NB4 (cell line): ENCODE measurements at places on chromosomes 11 and 22.
A peak's percentile ranks its signal among the peaks of the same experiment; 100 is the strongest.

DNA sequence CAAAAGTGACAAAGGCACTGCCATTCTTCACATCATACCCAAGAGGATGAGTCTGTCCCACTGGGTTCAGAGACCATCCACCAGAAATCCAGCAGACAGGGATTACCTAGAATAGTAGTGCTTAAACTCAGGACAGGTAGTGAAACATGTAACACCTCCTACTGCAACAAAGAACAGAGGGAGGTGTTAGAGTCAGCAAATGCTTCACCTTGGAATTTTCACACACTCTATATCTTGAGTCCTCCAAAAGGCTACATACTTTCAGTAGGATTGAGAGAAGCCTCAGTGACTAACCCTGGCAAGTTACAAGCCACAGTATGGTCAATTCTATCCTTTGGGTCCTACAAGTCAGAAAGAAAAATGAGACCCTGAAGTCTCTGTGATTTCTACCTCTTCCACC lies 6.0 kb upstream of the CAVIN3 start:
- no peak for DNase-seq

DNA sequence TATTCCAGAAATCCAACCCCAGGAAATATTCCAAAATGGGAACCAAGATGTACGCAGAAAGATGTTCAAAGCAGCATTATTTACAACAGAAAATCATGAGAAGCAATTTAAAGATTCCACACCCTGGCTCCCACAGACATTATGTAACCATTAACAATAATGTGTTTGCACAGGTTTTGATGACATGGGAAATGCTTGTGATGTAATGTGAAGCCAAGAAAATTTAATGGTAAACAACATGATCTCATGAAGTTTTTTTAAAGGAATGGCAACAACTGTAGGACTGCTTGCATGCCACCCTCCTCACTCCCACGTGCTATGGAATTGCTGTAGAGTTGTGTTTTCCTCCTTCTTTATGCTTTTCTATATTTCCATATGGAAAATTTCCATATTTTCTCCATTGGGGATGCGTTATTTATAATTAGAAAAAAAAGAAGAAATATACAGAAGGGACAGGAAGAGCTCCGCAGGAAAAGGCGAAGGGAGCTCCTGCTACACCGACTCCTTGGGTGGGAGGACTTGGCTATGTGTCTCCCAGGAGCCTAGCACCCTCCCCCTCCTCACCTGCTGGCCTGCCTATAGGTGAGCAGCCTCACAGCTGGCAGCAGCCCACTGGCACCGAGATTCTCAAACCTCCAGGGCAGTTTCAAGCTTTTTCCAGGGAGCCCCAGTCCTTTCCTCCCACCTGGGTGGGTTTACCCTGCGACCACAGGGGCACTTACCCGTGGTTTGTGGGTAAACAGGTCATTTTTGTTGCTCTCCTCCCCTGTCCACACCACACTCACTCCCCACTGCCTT lies 20.9 kb downstream of the LRFN4 start:
- DNase-seq = no peak

- DNase-seq = peak; percentile 80
Measured at GRCh38 chr11:68014157-68014946, 4.2 kb downstream of the ALDH3B1 start.

DNA sequence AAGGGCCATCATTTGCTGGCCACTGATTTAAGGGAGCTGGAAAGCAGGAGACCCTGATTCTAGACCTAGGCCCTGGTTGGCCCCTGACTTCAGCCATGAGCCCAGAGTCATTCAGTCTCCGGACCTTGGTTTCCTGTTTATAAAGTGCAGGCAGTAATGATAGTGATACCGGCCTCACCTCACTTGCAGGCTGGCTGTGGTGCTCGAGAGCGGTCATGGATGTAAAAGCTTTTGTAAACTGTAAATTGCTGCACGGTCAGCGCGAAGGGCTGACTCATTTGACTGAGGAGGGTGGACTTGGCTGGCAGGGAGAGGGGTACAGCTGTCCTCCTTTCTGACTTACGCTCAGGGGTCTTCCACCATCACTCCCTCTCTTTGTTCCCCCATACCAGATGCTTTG lies 37.4 kb downstream of the FBLN1 start:
- DNase-seq = no peak

DNA sequence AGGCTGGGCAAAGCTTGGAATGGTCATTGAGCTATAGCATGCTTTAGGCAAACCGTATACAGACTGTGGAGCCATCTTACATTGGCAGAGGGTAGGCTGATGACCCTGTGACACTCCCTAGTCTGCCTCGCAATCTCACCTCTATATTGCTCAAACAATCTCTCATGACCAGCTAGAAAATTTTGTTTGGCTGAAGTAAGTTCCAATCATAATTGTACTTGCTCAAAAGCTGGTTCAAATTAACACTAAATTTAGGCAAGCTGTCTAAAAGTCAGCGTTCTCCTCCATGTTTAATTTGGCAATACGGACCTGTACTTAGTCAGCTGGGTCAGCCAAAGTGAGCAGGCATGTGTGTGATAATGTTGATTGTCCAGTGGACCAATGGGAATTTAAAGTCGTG lies 133.0 kb downstream of the SWAP70 start:
- DNase-seq = peak; percentile 32

DNA sequence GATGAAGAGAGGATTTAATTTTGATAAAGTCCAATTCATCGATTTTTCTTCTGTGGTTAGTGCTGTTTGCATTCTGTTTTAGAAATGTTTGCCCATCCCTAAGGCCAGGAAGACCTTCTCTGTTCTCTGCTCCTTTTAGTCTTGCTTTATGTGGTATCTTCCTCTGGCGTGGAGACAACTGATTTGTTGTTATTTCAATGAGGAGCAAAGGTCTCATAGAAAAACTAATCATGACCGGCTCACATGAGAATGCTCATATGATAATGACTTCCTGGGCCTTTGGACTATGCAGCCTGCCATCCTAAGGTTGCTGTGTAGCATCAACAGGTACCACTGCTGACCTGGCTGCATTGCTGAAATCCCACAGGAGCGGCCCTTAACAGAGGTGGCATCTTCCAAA lies 19.8 kb downstream of the SCGB1A1 start:
- no peak for DNase-seq

DNA sequence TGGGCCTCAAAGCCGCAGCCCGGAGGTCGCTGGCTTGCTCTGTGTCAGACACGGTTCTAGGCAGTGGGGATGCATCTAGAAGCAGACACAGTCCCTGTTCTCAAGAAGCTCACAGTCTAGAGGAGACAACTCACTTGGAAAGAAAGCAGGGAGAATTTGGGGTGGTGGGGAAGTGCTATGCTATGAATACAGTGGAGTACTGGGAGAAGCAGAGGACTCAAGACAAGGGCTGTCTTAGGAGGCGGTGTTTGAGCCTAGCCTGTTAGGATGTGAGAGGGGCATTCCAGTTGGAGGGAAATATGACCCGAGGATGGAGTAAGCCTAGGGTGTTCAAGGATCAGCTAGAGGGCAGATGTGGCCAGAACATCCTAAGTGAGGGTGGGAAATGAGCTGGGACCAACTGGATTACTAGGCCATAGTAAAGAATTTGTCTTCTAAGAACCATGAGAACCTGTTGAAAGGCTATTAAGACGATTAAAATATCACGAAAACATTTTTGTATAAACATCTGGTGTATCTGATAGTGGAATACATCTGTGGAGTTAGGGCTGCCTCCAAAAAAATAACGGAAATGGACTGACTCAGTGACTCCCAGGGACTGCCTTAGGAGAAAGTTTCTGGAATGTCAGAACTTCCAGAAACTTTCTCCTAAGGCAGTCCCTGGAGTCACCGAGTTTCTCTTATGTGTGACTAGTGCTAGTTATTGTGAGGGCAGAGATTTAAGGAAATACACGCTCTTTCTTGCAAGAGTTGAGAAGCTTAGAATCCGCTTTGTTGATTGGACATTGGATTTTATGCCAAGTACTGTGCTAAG lies 1.1 kb upstream of the PITPNB start:
- DNase-seq = no peak
